Neuronal stem cell (in vitro differentiated cells): ENCODE measurements at places on chromosomes 16 and 17.
A peak's percentile ranks its signal among the peaks of the same experiment; 100 is the strongest.

DNA sequence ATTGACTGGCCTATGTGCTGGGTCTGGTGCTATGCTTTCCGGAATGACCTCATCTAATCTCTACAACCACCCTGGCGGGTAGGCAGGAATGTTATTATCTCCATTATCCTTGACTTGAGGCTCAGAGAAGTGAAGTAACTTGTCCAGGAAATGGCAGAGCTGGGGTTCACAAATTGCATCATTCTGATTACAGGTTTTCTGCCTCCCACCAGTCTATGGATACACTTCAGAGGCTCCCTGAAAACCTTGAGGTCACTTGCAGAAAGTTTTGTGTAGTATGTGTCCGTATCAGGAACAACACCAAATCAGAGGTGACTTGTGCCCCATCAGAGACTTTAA is 19.1 kb downstream of the NOD2 start:
- no peak for DNase-seq

DNA sequence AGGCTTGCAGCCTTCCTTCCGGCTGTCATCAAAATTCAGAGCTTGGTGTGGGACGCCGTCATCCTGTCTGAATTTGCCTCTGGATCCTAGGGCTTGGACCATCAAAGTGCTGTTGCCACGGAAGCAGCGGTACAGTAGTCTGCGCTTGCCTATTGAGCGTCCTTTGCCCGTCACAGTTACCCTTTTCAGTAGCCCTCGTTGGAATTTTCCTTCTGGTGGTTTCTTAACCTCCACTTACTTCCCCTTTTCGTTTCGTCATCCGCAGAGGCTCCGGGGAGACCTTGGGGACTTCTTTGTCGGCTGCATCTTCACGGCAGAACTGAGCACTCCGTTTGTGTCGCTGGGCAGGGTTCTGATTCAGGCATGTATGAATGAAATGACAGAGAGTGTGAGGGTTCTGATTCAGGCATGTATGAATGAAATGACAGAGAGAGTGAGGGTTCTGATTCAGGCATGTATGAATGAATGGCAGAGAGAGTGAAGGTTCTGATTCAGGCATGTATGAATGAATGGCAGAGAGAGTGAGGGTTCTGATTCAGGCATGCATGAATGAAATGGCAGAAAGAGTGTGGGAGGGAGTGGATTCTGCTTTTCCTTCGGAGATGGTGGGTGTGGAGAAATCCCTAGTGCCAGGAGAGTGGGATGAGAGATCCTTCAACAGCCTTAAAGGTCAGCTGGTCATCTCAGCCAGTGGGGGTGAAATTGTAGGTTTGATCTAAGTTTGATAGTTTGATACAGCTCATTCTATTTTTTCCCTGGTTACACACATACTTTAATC is 8.0 kb downstream of the TLCD3A start:
- no peak for DNase-seq

DNA sequence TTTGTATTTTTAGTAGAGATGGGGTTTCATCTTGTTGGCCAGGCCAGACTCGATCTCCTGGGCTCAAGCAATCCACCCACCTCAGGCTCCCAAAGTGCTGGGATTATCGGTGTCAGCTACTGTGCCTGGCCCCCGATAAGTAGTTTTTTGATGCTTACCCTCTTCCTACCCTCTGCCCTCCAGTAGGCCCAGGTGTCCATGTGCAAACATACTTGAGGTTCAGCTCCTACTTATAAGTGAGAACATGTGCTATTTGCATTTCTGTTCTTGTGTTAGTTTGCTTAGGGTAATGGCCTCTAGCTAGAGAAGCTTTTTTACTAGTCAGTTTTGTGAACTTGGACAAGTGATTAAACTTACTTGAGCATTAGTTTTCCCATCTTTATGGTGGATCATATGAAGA is 136.8 kb downstream of the HS3ST4 start:
- no peak for DNase-seq

DNA sequence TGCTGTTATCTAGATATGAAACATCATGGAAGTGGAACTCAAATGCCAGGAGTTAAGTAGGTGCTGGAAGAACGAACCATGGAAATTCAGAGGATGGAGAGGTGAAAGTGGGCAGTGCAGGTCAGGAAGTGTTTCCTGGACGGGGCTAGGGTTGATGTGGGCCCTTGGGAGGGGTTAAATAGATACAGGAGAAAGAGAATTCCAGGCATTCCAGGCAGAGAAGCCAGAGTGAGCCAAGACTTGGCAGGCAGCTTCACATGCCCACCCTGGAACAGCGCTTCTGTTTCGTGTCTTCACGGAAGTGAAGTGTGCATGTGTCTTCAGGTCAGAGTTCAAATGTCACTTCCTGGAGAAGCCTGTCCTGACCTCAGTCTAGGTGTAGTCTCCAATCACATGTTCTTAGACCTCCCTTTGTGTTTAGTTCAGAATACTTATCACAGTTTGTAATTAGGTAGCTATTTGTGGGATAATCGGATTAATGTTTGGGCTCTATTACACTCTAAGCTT is 41.3 kb downstream of the GP2 start:
- peak; percentile 6 for DNase-seq

GRCh38 chr16:70589998-70590471 is 56.3 kb upstream of the IL34 start:
- DNase-seq, result no peak

GRCh38 chr16:68374246-68374805 is 63.5 kb downstream of the PRMT7 start:
- DNase-seq, result no peak
